Myocyte (in vitro differentiated cells): ENCODE measurements at places on chromosomes 1 and 21. TPM values are rescaled to one million over a fixed set of nuclear protein-coding genes. Genes with fewer than 3 reads are reported as not detected.
A peak's percentile ranks its signal among the peaks of the same experiment; 100 is the strongest.

DNA sequence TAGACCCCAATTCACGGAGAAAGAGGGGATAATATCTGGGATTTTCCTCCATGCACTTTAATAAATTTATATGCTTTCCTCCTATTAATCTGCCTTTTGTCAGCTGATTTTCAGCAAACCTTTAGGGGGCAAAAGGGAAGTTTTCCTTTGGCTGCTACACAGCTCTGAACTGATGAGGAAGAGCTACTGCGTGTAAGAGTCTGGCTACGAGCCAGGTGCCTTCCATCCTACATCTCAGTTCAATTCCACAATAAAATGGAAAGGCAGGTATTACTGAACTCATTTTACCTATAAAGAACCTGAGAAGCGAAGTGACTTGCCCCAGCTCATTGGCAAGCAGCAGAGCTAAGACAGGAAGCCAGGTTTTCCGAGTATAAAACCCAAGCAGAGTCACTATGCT lies 28.3 kb upstream of the ZNF326 start:
- no peak for DNase-seq

DNA sequence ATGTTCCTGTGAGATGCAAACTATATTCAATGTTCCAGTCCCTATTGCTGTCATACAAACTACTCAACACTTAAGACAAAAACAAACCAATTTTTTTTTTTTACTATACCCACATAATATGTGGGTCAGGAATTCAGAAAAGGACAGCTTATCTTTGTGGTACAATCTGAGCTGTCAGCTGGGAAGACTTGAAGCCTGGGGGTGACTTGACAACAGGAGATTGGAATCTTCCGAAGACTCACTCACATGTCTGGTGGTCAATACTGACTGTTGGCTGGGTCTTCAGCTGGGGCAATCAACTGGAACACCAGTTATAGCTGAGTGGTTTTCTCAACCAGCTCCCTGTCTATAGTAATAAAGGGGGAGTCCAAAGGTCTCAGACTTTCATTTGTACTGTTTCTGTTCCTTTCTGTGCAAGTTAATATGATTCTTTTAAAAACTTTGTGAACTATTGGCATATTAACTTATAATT lies 81.7 kb upstream of the ATP1B1 start:
- no peak for DNase-seq

DNA sequence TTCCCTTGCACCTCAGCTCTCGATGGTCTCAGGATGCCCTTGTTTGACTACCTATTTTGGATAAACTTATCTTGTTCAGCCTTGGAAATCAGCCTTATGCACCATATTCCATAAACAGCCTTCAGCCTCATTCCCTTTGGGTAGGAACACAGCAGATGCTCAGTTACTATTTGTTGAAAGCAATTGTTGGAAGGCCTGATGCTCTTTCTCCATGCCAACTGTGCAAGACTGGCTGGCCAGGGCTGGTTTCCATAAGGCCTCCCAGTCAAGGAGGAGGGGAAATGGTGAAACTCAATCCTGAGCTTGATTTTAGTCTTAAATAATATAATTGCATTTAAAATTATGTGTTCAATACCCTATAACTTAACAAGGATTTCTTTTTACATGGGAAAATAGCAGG lies 121.1 kb upstream of the DEPDC1 start:
- DNase-seq = no peak

SELL gene
- not detected in 2 replicates for total RNA-seq

VSIG8 gene
- total RNA-seq = not detected in 2 replicates

TRIM17 gene
- not detected in 2 replicates for total RNA-seq

ZNF670 gene
- total RNA-seq = 1.4 and 2.7 TPM in 2 replicates

MX2 gene
- 0.57 and 0.91 TPM in 2 replicates for total RNA-seq

WLS gene
- total RNA-seq = 34.7 and 46.5 TPM in 2 replicates

DNA sequence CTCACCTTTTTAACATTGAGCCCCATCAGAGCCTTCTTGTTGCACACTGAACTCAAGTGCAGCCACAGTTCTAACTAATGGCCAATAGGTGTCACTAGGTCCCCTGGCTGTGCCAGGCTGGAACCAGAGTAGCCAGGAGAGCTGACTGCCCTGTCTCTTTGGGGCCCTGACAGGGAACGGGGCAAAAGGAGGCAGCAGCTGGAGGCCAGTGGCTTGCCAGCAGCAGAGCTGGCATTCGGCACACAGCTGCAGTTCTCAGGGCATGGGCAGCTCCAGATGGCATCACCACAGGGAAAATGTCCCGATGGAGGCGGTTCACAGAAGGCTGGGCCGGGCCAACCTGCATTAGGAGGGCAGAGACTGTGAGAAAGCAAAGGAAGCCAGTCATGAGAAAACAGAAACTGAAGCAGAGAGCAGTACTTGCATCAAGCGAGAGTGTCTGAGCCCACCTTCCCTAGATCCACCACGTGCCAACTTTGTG lies 188.6 kb downstream of the FCRL5 start:
- DNase-seq = peak; percentile 59

S100A16 gene
- 591 and 800 TPM in 2 replicates for total RNA-seq

DNA sequence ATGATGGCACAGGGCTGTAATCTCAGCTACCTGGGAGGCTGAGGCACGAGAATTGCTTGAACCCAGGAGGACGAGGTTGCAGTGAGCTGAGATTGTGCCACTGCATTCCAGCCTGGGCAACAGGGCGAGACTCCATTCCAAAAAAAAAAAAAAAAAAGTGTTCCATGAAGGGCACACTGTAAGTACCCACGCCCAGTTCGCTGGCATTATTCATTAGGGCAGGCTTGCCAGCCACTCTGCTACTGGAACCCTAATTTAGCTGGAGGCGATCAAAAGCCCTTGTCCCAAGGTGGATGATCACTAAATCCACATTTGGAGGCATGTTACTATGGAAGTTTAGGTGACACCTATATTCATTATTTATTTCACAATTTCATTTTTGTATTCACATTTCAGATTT lies 5.0 kb downstream of the IFNLR1 start:
- DNase-seq = no peak

KRTAP21-2 gene
- total RNA-seq = not detected in 2 replicates

DNA sequence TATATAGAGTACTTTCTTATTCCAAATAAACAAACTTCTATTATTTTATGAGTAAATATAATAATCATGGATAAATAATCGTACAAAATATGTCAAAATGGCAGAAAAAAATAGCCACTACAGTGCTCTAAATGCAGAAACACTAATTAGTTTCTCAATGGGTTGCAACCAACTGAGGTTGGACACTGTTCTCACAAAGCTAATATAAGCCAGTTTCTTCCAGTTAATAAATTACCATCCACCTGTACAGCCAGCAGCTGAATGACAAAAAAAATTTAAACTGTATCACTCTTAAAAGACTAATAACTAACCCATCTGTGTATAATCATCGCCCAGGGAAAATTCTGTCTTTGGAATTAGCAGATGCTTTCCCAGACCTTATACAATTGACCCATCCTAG lies 36.9 kb downstream of the GDAP2 start:
- DNase-seq = no peak

HRNR gene
- total RNA-seq = not detected in 2 replicates

STUM gene
- total RNA-seq = 0.16 and 0.52 TPM in 2 replicates

GRCh38 chr21:27258742-27259448 lies 292.0 kb upstream of the ADAMTS5 start:
- DNase-seq = no peak

DNA sequence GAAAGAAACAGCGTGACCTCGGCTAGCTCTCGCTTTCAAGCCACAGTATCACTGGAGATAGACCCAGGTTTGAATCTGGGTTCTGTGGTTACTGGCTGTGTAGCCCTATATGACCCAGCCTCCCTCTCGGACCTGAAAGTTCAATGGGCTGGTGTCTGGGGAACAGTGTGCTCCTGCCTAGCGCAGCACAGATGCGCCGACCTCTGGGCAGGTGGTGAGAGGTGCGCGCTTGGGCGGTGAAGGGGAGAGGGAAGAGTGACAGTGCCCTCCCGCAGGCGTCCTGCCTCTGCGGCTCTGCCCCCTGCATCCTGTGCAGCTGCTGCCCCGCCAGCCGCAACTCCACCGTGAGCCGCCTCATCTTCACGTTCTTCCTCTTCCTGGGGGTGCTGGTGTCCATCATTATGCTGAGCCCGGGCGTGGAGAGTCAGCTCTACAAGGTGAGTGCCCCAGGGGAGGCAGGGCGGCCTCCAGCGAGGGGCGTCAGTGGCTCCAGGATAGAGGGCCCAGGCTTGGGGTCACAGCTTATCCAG lies 10.5 kb downstream of the SERINC2 start:
- no peak for DNase-seq

- no peak for DNase-seq
Observed at GRCh38 chr1:159140474-159140873, 30.9 kb upstream of the CADM3 start.

WNT2B gene
- 0.31 and 0.67 TPM in 2 replicates for total RNA-seq

DNA sequence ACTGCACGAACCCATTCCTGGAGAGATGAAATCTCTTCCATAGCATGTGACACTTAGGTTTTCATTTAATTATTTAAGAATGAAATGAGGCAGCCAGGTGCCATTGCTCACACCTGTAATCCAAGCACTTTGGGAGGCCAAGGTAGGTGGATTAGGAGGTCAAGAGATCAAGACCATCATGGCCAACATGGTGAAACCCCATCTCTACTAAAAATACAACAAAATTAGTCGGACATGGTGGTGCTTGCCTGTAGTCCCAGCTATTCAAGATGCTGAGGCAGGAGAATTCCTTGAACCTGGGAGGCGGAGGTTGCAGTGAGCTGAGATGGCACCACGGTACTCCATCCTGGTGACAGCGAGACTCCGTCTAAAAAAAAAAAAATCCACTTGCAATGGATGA lies 17.8 kb downstream of the L1TD1 start:
- DNase-seq = no peak

TAL1 gene
- not detected in 2 replicates for total RNA-seq

DNA sequence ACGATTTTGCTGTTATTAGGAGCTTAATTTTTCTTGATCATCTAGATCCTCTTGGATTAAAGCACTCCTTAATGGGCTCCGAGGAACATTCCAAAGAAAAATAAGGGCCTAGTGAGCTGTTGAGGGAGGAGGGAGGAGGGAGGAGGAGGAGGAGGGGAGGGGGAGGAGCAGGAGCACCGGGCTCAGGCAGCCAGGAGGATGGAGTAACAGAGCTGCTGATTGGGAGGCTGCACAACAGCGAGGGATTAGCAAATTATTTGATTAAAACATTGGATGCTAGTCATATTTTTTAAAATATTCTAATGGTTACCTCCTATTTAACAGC lies 302.1 kb upstream of the RRP15 start:
- DNase-seq = no peak

- no peak for DNase-seq
Observed at GRCh38 chr1:116310180-116310579, 62.9 kb upstream of the ATP1A1 start.

TRIM67 gene
- not detected in 2 replicates for total RNA-seq

GRCh38 chr1:230246551-230246950 lies 179.5 kb downstream of the GALNT2 start:
- DNase-seq = no peak
